ENCODE measurements at places on chromosomes 11 and 22. TPM values are rescaled to one million over a fixed set of nuclear protein-coding genes. Genes with fewer than 3 reads are reported as not detected.

DNA sequence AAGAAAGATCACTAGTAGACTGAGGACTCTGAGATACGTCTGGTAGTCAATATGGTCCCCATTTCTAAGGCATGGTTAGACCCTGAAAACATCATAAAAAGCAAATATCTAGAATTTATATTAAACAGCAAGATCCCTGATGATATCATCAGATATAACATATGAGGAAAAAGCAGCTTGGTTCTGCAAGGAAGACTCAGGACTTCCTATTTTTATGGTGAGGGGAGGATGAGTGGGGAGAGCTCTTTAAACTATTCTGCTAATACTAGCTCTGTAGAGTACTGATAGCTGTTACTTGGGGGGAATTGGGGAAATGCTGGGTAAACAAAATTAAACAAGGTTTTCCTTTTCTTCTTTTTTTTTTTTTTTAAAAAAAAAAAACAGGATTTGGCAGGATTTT is 235.8 kb downstream of the SWAP70 start:
- DNase-seq: no peak

DNA sequence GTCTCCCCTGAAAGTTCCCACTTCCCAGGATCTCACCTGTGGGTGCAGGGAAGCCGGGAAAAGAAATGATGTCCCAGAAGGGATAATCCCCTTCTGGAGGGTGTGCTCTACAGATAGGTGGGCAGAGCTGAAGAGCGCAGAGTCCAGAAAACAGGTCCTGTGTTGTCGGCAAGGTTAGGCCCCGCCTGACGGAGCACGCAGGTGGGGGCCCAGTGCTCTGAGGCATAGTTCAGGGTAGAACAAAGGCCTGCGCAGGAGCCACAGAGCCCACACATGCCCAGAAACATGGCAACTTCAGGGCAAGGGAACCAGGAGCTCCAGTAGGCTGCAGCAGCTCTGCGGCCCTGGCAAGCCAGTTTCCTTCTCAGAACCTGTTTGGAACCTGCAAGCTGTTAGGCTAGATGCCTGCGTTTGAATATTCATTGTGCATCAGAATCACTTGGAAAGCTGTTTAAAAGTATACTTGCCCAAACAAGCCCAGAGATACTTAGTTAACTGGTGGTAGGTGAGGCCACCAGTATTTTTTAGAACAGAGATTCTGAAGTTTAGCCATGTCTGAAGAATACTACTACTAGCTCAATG is 386.6 kb downstream of the BUD13 start:
- DNase-seq: no peak

DNA sequence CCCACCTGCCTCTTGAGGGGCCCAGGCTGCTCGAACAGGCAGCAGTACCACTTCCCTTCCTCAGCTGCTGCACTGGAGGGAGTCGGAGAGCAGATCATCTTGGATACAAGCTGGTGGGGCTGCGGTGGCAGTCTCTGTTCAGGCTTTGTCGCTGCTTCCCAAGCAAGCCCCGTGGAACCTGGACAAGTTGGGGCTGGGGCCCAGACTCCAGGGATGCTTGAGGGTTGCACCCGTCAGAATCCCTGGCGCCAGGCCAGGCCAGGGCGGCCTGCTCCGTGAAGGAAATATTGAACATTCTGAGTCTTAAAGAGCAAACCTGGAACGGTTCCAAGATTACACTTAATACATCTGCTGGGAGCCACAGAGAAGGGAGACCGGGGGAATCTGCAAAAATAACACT is 310.1 kb upstream of the SORL1-AS1 start:
- peak; percentile 32 for DNase-seq

GRCh38 chr11:126432065-126432461 is 76.6 kb downstream of the ST3GAL4 start:
- no peak for DNase-seq

DNA sequence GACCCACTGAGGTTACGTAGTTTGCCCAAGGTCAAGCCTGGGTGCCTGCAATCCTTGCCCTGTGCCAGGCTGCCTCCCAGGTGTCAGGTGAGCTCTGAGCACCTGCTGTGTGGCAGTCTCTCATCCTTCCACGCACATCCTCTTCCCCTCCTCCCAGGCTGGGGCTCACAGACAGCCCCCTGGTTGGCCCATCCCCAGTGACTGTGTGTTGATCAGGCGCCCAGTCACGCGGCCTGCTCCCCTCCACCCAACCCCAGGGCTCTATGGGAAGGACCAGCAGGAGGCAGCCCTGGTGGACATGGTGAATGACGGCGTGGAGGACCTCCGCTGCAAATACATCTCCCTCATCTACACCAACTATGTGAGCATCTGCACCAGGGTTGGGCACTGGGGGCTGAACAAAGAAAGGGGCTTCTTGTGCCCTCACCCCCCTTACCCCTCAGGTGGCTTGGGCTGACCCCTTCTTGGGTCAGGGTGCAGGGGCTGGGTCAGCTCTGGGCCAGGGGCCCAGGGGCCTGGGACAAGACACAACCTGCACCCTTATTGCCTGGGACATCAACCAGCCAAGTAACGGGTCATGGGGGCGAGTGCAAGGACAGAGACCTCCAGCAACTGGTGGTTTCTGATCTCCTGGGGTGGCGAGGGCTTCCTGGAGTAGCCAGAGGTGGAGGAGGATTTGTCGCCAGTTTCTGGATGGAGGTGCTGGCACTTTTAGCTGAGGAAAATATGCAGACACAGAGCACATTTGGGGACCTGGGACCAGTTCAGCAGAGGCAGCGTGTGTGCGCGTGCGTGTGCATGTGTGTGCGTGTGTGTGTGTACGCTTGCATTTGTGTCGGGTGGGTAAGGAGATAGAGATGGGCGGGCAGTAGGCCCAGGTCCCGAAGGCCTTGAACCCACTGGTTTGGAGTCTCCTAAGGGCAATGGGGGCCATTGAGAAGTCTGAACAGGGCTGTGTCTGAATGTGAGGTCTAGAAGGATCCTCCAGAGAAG is 1.6 kb downstream of the GSTP1 start:
- no peak for DNase-seq

GRCh38 chr11:9138612-9139579 is 47.5 kb upstream of the SCUBE2 start:
- DNase-seq: peak; percentile 54

DNA sequence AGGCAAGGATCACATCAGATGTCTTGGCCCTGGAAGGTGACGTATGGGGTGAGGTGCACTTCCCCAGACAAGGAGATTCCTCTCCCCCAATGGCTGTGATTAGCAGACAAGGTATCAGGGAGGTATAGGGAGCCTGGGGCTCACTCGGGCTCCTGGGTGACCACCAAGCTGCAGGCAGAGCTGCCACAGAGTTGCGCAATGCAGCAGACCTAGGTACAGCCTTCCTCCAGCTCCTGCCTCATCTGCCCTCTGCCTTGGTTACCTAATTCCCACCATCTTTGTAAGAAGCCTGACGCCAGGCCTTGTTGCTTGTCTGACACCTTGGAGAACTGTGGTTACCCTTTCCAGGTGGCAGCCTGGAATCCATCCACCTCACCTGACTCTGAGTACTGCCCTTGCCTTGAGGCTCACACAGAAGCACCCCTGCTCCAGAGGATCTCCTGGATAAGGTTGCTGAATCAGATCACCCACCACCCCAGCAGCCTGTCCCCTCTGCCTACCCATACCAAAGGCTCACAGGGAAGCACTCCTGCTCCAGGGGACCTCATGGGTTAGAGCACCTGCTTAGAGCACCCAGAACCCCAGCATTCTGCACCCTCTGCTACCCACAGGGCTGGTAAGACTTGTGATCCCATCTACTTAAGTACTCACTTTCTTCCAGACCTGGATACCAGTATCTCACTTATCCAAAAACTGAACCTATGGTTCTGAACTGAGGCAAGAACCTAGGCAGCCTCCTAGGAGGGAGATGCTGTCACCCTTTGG is 40.4 kb downstream of the GAB4 start:
- no peak for DNase-seq

DNA sequence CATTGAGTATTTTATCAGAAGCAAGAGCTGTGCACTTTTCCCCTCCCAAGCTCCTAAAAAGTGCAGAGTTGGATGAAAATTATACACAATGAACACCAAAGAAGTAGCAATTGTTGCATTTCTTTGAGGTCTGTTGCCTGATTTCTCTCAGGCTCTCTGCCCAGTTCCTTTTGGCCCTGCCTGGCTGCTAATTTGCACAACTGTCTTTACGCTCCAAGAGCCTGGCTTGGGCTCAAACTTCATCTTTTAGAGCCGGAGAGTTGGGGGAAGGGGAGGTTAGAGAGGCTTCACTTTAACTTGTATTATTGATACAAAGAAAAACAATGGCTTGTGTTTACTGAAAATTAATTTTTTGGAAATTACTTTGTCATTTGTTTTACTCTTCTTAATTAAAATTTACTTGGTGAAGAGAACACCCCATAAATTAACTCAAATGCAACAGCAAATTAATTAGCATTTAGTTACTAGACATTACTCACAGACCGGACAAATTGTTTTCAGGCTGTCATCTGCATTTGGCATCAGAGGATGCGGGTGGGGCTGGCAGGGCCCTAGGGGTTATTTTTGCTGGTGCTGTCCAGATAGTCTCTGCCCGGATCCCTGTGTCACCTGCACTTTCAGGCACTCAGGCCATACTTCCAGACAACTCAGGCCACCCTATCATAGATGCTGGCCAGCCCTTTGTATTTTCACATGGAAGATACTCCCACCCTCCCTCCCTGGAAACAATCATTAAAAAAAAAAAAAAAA is 407.3 kb downstream of the NXPE2 start:
- DNase-seq: no peak

GRCh38 chr11:61927501-61927900 is 10.1 kb upstream of the RAB3IL1 start:
- no peak for DNase-seq

DNA sequence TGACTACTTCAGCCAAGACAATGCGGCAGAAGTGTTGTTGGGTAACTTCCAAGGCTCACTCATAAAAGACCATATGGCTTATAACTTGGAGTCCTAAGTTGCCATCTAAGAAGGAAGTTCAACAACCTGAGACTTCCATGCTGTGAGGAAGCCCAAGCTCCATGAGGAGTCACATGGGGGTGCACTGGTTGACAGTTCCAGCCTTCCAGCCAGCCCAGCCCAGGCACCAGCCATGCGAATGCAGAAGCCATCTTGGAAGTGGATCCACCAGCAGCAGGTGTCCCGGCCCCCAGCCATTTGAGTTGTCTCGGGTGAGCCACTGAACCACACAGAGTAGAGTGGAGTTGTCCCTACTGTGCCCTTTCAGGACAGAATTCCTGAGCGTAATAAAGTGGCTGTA is 32.8 kb upstream of the WNT7B start:
- DNase-seq: peak; percentile 27

DNA sequence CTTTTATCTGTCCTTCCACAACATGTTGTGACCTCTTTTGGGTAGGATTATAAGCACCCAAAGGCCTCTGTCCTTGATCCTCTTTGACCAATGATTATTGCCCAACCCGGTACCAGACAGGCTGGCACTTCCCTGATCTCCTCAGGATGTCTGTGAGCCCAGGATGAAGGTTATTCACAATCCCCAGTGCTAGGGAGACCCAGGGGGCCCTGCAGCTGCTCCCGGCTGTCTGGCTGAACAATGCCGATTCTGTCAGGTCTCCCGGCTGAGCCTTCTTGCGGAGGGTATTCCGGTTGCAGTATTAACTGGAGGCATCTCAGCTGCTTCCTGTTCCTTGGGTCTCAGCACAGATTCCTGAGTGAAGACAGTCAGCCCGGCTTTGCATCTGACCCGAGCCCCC is 71.2 kb upstream of the CDON start:
- peak; percentile 90 for DNase-seq

- no peak for DNase-seq
Measured at GRCh38 chr22:27456696-27457503, 344.7 kb downstream of the MN1 start.

DNA sequence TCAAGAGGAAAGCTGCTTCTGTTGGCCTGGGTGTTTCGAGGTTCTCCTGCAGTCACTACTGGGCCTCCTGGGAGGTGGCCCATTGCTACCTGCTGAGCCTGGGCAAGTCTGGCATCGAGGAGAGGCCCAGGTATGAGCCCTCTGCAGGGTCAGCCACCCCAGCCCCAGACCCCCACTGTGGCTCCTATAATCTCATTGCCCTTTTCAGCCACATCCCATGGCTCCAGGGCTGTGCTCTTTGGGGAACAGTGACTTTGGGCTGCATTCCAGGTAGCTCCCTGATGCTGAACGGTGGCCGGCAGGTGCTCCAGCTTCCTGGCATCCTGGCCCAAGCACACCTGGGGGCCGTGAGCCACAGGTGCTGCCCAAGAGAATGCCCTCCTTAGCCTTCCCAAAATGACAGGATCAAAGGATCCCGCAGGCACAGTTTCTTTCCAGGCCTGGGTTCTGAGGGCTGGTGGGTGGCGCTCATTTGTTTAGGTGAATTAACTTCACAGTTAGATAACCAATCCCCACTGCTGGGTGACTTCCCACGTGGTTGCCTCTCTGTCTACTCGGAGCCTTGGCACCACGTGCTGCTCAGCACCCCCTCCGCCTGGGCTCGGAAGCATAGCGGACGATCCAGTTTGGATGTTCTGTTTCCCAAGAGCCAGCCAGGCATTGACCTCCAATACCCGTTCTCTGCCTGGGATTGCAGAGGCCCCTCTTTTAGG is 97.4 kb downstream of the BCR start:
- no peak for DNase-seq

- no peak for DNase-seq
Measured at GRCh38 chr11:17543574-17544180, 539 bp downstream of the USH1C start.

- DNase-seq: no peak
Measured at GRCh38 chr11:108718466-108718865, 53.6 kb downstream of the DDX10 start.

DNA sequence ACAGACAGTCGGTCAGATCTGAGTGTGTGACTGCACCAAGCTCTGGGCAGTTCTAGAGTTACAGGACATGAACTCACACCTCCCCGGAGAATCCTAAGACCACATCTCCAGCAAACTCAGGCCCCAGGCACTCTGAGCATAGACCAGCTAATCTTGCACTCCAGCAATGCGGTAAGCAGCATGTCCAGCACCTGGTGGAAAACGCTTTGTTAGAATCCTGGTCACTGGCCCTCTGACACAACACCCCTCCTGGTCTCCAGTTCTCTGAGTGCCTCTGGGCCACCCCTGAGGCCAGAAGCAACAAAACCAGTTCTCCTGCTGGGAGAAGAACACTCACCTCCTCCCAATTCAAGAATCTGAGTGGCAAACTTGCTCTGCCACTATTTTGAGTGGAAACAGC is 82.7 kb upstream of the TMEM45B start:
- no peak for DNase-seq

GRCh38 chr22:34878171-34878570 is 187.8 kb upstream of the ISX start:
- DNase-seq: no peak

- DNase-seq: no peak
Measured at GRCh38 chr22:24796056-24796455, 10.0 kb upstream of the SGSM1 start.

DNA sequence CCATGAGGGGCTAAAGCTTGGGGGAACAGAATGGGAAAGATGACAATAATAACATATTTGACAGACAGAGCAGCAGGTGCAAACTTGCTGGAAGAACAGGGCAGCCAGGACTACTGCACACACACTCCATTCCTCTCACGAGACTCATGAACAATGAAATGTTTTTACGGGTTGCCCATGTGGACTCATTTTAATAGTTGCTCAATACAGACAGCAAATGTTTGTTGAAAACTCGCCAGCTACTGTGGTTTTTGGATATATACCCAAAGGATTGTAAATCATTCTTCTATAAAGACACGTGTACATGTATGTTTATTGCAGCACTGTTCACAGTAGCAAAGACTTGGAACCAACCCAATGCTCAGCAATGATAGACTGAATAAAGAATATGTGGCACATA is 10.3 kb downstream of the SYT13 start:
- peak; percentile 23 for DNase-seq

The PVALB gene
- total RNA-seq: 30.7 TPM

The CABP4 gene
- total RNA-seq: 1.7 TPM

The MYBPC3 gene
- total RNA-seq: not detected

The TSPAN32 gene
- not detected for total RNA-seq

The ROBO4 gene
- 3.4 TPM for total RNA-seq

The KCNJ1 gene
- total RNA-seq: 0.29 TPM

Data from myocyte (in vitro differentiated cells).